Iris pigment epithelial cell (primary cell): ENCODE measurements at places on chromosomes 11 and 22.

DNA sequence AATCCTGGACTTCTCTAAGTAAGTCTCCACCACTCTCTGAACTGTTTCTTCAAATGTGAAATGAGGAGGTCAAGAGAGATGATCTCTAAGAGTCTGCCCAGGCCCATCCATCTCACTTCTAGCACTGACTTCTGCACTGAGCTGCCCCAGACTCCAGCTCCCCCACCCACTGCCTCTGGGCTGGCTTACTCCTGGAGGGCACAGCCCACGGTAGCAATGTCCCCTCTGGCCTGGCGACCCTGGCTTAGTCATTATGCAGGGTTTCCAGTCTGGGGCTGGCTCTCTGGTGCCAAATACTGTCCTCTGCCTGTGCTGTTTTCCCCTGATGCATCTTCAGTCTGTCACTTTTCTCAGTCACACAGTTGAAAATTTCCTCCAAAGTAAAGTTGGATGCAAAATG is 60.9 kb downstream of the PKNOX2 start:
- DNase-seq, result no peak

- DNase-seq, result no peak
Observed at GRCh38 chr11:120925944-120926343, 98.0 kb upstream of the TBCEL start.

- no peak for DNase-seq
Observed at GRCh38 chr11:126189109-126189929, 22.1 kb downstream of the RPUSD4 start.

DNA sequence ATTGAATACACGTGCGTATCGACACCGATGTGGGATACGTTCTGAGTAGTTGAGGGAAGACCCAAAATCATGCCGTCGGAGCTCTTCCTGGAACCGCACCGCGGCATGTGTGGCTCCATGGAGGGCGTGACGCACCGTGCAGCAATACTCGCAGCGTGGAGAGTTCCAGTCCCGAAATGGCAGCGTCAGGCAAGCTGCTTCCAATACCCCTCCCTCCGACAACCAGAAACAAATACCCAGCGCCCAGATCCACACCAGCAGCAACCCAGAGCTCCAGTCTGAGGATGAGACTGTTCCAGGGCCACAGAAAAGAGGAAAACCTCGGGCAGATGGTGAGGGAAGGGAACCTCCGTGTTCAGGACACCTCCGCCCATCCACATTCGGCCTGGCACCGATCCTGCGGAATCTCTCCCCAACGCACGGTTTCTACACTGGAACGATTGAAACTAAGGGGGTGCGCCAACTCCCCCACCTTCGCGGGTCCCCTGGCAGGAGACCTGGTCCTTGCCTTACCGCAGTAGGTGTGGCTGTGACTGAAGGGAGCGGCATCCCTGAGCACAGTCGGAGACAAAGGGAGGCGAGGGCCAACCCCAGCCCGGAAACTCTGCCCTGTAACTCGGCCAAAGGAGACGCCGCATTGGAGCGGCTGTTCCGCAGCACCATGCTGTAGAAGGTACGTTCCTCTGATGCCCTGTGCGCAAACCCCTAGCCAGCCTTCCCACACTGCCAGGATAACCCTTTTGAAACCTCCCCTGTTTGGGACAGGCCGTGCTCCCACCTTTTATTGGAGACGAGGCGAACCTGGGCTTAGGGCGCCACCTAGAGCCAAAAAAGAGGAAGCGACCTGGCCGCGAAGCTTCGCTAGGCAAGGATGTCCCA is 28.2 kb downstream of the DBX1 start:
- DNase-seq, result peak; percentile 63

- DNase-seq, result no peak
Observed at GRCh38 chr11:73347067-73347466, 29.1 kb upstream of the RELT start.

DNA sequence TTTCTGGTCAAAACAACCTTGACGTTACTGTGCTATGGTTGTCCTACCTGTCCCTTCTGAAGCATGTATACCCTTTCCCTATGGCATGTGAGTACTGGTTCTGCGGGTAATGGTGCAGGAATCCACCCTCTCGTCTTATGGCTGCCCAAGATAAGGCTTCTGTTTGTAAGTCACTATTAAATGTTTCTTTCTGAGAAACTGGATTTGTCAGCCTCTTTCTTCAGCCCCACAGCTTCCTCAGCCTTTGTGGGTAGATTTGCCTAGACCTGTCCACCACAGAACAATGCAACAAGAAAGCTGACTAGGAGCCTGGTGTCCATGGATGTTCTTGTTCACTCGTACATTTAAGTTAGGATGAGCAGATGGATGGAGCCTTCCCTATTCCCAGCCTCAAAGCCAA is 14.4 kb downstream of the MMP7 start:
- DNase-seq, result no peak
